ENCODE measurements at places on chromosomes 5 and 9.

DNA sequence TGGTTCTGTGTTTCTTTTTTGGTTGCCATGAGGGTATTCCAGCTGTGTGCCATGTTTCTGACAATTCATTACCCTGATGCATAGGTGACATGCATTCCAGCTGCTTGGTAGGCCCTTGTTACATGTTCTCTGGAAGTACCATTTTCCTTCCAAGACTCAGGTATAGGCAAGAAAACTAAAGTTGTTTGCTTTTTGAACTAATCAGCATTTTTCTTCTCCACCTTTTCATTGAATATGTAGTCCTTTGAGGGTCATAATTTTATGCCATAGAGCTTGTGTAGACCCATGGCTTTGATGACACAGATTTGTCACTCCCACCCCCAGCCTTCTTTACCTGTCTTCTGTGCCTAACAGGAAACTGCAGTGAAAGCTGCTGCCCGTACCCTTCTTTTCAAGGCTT lies 339.2 kb downstream of the MED10 start:
- no peak for DNase-seq

DNA sequence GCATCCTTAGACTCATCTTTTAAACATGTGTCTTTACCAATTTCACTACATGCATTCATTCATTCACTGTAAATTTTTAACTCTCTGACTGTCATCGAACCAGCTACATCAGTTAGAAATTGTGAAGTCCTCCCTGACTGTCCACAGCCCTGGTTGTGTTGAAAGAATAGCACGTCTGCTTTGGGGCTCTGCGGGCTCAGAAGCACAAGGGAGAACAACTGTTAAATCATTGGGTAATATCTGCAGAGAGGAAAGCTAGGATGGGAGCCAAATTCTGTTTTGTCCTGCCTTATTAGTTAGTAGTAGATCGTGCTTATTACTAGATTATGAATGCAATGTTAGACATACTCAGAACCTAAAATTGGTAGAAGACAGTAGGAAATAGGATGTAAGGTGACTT lies 26.3 kb upstream of the FAM120AOS start:
- no peak for DNase-seq

GRCh38 chr9:75644649-75645048 lies 245.8 kb upstream of the PCSK5 start:
- no peak for DNase-seq

- no peak for DNase-seq
Observed at GRCh38 chr9:38337706-38338264, 54.7 kb upstream of the ALDH1B1 start.

DNA sequence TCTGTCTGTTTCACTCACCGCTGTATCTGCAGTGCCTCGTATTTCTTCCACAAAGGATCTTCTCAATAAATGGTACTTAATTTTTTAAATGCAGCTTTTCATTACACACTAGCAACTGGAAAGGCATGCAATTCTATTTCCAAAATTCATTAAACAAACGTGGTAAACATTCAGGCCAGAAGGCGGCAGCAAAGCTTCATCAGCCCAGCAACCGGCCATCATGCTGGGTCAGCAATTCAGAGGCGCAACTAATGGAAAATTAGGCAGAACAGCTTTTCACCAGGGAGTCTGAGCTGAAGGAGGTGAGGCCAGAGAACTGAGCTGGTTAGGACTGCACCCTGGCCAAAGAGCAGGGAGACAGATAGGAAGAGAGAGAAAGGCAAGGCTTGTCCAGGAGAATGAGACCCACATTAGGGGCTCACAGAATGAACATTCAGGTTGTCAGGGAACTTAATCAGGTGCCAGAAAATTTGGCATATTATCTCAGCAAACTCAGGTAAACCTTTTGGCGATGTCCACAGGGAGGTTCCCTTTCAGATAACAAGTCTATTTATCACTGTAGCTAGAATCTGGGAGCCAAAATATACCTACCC lies 17.7 kb upstream of the RNF180 start:
- no peak for DNase-seq

DNA sequence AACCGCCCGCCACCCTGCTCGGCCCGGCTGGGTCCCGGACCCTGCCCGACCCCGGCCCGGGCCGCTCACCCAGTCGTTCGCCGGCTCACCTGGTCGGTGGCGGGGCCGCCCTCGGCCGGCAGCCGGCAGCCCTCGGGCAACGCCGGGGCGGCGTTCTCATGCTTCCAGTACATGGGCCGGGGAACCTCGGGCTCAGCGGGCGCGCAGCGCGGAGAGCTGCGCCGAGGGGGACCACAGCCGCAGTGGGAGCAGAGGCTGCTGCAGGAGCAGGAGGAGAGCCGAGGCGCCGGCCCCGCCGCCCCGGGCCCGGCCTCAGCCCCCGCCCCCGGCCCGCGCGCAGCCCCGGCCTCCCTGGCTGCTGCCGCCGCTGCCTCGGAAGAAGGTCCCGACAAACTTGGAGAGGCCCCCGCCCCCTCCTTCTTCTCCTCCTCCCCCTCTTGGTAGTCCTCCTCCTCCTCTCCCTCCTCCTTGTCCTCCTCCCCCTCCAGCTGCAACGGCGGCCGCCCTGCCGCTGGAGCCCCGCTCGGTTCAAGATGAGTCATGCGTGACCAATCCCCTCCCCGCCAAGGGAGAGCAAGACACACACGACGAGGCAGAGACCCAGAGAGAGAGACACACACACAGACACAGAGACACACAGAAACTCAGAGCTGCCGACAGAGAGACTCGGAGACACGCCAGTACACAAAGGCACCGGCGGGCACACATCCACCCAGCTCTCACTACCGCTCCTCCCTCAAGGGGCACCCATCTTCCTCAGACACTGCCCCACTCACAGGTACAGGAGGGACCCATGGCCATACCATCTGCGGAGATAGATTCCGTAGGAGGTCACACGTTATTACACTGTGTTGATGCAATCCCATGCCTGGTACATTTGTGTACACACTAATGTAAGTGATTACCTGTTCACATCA lies at the start of gene LHX6:
TSS of gene LHX6 (minus strand) at position 390 of the 917 bp plus-strand sequence. CDS start at position 173, 217 bp downstream.
- DNase-seq, result no peak

DNA sequence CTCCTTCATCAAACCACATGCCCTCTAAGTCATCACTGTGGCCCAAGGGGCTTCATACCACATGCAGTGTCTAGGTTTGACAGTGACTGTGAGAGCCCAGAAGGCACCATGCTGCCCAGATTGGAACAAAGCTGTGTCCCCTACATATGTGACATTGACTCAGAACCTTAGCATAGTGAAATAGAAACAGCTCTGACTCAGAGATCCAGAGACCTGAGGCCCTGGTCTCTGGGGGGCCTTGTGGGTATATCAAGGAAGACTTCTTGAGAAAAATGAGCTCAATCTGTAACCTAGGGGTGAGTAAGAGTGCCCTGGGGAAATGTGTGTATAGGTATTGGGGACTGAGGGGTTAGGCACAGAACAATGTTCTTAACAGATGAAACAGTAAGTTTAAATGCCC lies 7.1 kb upstream of the ENTREP1 start:
- DNase-seq, result no peak

GRCh38 chr9:130194378-130194932 lies 22.3 kb downstream of the NCS1 start:
- no peak for DNase-seq

GRCh38 chr5:16784843-16785791 lies 151.0 kb downstream of the MYO10 start:
- DNase-seq, result no peak

- DNase-seq, result no peak
Observed at GRCh38 chr9:98356326-98356725, 100.9 kb upstream of the TBC1D2 start.

GRCh38 chr9:110261632-110262031 lies 5.3 kb upstream of the TXN start:
- no peak for DNase-seq

DNA sequence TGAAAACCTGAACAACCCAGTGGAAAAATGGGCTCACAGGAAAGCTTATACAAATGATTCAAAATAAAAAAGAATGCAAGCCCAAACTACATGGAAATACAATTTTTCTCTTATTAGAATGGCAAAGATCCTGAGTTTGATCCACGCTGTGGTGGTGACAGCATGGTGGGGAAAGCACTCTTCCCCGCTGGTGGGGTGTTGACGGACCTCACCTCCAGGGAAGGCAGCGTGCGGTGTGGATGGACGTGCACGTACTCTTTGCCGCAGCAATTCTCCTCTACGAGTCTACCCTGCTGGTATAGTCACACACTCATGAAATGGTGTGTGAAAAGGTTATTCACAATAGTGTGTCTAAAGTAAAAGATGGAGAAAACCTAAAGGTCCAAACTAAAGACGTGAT lies 5.9 kb upstream of the ZFP62 start:
- DNase-seq, result no peak

GRCh38 chr5:171520300-171521174 lies 101.1 kb downstream of the FGF18 start:
- no peak for DNase-seq

DNA sequence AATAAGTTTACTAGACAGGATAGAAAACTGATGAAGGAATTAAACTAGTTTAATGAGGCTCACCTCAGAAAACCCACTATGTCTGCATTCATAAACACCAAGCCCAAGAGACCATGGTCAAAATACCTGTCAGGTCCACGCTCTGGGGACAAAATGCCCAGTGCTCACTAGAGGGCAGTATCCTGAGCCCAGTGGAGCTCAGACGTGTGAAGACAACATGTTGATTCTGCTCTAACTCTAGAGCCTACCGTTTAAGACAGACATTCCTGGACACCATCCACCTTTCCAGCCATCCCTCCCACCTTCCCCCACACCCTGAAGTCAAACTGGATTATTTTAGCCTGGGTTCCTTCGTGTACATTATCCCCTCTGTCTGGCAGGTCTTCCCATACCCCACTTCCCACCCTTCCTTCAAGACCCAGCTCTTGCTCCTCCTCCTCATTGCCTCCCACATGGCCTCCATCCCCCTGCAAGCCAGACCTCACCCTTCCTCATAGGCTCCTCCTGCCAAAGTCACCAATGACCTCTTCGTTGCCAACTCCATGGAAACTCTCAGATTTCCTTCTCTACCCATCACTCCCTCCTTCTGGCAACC lies 142.3 kb upstream of the FSTL4 start:
- DNase-seq, result no peak

DNA sequence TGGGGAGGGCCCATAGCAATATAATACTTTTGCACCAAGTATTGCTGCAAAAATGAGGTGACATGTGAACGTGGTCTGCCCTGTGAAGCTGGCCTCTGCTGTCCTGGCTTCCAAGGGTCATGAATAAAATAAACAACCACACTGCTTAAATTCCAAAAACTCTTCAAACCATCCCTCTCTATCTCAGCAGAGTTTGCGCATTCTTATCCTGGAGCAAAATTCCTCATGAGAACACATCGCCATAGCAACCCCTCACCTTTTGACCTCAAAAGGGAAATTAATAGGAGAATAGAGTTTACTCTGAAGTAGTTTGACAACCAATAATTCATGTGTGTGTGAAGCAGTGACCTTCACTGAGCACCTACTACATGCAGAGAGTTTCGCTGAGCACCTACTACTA lies 342.9 kb downstream of the SPOCK1 start:
- DNase-seq, result no peak

GRCh38 chr9:106701611-106702010 lies 161.4 kb upstream of the ZNF462 start:
- DNase-seq, result no peak

DNA sequence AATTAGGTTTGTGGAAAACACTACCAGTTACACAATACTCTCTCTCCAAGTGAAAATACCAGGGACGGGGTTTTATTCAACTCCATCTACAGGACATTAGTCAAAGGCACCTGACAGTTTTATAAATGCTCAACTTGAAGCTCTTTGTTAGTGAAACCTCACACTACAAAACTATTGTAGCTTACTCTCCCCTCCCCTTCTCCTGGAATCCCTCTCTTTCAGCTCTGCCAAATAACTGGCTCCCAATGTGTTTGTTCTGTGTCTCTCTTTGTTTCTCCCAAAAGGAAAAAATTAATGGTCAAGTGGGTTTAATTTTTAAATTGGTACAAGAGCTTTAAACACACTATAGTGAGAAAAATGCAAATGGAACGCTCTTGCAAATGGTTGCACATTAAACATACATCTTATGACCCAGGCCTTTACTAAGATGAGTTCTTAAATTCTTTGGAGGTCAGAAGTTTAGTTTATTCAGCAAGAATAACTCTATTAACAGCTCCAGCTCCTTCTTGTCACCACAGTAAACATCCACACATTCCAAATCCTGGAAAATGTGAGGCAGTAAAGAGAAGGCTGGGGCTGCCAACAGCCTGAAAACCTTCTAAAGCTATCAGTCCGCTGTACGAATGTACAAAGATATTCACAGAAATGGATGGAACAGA lies 48.4 kb downstream of the ZNF608 start:
- DNase-seq, result no peak

DNA sequence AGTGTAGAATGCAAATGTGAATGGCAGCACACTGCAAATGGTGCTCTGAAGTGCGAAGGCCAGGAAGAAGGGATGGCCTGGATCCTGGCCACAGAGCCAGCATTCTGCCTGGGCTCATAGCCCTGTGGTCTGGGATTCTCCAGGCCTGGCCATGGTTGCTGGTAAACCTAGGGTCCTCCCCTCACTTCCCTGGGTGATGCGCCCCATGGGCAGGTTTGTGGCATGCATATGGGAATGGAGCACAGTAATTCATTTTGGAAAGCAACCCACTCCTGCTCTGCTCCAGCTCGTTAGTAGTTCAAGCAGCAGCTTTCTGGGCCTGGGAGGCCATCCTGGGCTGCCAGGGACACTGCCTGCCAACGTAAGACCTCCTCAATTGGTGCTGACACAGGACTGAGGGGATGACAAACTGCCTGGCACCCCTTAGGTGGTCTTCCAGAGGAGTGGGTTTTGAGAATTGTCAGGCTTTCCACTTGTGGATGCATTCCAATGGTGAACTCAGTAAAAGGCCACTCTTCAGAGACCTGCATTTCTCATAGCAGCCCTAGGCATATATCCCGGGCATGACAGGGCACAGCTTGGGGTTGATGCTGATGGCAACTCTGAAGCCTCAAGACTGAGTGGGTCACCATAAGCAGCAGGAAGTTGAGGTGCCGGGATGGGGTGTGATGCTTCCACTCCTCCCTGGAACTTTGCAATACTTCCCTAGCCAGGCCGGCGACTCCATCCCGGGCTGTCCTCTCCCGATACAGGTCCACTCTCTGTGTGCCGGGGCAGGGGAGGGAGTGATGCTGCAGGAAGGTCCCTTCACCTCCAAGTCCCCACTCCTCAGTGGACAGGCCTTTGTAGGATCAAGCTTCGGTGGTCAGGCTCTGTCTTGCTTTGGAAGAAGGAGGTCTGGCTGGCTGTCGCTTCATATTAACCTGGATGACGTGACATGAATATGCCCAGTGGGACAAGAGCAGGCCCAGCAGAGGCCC lies 1.2 kb upstream of the SLC25A48 start:
- no peak for DNase-seq

Measured in T follicular helper cell (primary cell).